Left renal cortex interstitium (tissue), 4 donors: ENCODE measurements at places on chromosomes 3 and 15.

- no peak for DNase-seq
These were observed 712.4 kb downstream of the GRM7 start for GRCh38 chr3:7573330-7573729.

GRCh38 chr3:151561878-151562277 is 101.0 kb upstream of the IGSF10 start:
- no peak for DNase-seq

- no peak for DNase-seq
These were observed 16.2 kb upstream of the CCR9 start for GRCh38 chr3:45870099-45870498.

GRCh38 chr3:177524742-177525141 is 327.5 kb upstream of the TBL1XR1 start:
- no peak for DNase-seq

- DNase-seq, result no peak
These were observed 136.0 kb downstream of the HCN4 start for GRCh38 chr15:73232776-73233175.
